ENCODE measurements at places on chromosomes 7 and 10.

GRCh38 chr10:2620827-2621521, 446.4 kb upstream of the PFKP start:
- no peak for DNase-seq

GRCh38 chr7:82204694-82205093, 238.9 kb downstream of the CACNA2D1 start:
- DNase-seq = no peak

DNA sequence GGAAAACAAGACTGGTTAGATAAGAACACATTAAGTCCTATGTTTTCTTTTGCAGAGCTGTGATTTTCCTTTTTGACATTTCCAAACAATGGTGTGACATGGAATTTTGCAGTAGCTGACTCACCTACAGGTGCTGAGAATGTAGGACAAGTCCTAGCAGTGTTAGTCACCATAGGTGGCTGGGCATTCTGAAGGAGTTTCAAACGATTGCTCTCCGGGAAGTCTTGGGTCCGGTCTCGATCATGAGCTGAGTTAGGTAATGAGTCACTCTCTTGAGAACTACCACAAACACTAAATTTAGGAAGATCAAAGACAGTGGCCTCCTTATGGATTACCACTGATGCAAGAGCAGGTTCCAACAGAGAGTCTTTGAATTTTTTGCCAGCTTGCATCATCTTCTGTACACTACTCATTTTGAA, 3.6 kb downstream of the FIGNL1 start:
- DNase-seq = no peak

GRCh38 chr7:137816696-137817320, 30.0 kb downstream of the DGKI start:
- DNase-seq = peak; percentile 1

DNA sequence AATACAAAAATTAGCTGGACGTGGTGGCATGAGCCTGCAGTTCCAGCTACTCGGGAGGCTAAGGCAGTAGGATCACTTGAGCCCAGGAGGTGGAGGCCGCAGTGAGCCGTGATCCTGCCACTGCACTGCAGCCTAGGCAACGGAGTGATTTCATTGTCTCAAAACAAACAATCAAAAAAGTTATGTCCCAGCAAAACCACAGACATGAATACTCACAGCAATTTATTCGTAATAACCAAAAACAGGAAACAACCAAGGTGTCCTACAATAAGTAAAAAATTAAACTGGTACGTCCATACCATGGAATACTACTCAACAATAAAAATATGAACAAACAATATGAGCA, 11.6 kb upstream of the CYTH3 start:
- DNase-seq = no peak

GRCh38 chr7:98616381-98617050, 569 bp upstream of the NPTX2 start:
- DNase-seq = peak; percentile 54

Measured in NCI-H524 (cell line).